Stimulated activated CD4-positive, alpha-beta T cell treated with anti-CD3 and anti-CD28 coated beads, TNF-alpha, amount 100 ng/mL, for 4 hours (primary cell): ENCODE measurements at places on chromosomes 7 and 10.

DNA sequence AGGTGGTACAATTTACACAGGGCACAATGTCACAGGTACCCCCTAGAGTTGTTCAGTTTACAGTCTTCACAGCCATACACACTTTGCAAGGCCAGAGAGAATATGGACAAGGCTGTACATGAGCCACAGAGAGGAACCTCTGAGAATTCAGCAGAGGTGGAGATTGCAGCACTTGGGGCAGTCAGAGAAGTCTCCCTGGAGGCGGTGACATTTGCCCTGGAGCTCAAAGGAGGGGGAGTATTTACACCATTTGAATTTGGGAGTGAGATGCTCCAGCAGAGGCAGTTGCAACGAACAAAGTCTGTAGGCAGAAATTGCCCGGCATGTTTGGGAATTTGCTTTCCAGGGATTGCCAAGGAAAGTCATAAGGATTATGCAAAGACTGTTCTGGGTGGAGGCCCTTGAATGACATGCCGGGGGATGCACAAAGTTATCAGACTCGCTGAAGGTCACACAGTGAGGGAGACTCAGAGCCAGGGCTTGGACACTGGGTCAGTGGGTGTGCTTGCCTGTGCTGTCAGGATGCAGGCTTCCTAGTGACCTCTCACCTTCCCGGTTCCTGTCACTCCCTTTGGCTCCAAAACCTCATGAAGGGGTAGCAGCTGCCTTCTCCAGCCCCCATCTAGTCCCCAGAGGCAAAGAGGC, 160.7 kb upstream of the PCBD1 start:
- no peak for DNase-seq

- no peak for DNase-seq
Observed at GRCh38 chr7:145050415-145050814, 214.6 kb upstream of the TPK1 start.

DNA sequence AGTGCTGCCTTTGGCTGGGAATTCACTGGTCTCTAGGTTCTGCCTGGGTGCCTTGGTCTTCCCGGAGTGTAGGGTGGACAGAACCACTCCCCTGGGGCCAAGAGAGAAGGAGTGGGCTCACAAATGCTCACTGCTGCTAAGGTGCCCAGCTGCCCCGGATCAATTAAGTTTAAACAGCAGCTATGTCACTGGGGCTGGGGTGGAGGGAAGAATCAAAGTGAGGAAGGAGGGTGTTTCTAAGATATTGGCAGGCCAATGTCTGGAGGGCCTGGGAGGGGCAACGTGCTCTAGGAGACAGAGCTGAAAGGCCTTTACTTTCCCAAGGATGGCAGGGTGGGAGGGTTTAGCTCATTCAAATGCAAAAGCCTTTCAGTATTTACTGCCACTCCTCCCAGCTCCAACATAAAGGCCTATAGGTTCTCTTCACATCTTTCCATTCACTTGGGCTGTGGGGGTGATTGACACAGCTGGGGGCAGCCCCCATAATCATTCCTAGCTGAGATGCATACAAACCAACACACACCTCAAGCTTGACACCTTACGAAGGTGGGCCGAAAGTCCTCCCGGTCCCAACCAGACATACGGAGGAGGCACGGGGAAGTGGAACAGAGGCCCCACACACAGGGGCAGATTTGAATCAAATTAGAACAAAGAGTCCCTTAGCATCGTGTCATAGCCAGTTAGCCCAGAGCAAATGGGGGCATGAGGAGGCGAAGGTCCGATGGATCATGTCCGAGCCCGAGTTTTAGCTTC, 108.0 kb upstream of the EFCAB10 start:
- no peak for DNase-seq

DNA sequence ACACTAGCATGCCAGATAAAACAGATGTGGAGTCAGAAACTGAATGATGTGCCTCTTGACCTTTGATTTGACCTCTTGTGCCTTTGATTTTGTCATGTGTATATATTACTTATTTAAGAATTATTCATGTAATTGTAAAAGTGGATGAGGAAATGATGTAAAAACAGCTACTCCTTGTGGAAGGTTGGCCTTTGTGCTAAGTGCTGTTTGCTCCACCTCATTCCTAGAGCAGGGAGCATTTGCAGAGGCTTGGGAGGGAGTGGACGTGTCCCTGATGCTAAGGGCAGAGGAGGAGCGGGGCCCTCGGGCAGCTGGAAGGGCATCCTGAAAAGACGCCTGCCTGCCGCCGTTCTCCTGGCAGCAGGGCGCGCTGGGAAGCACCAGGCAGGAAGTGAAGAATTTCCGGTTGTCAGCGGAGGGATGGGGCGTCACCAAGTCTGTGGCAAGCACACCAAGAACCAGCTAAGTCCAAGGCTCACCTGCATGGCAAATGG, 197.6 kb upstream of the ZNF32 start:
- no peak for DNase-seq

GRCh38 chr10:123132576-123133477, 2.9 kb upstream of the HMX3 start:
- DNase-seq, result peak; percentile 79

DNA sequence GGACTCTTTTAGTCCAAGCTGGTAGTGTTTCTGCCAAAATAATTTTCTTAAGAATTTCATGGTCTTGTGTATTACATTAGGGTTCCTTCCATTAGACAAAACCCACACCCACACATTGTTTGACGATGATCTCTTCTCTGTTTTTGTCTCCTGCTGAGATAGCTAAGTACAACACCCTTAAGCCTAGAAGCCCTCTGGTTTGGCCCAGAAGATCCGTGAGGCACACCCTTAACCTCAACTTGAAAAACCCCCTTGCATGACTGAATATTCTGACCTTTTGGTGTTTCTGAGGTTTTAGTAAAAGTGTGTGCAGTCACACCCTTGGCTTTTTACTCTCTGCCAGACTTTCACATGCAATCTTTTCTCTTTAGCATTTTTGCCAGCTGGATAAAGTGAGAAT, 29.3 kb upstream of the ERCC6 start:
- DNase-seq, result no peak

DNA sequence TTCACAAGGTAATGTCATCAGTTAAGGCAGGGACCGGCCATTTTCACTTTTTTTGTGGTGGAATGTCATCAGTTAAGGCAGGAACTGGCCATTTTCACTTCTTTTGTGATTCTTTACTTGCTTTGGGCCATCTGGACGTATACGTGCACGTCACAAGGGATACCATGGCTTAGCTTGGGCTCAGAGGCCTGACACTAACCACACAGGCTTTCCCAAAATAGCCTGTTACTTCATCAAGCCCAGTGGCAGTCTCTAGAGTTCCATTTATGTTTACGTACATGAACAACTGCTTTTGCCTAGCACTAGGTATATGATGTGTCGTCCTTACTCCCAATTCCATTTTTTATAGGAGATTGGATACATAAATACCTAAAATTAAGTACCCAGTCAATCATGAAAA, 237.9 kb downstream of the C7orf25 start:
- no peak for DNase-seq

DNA sequence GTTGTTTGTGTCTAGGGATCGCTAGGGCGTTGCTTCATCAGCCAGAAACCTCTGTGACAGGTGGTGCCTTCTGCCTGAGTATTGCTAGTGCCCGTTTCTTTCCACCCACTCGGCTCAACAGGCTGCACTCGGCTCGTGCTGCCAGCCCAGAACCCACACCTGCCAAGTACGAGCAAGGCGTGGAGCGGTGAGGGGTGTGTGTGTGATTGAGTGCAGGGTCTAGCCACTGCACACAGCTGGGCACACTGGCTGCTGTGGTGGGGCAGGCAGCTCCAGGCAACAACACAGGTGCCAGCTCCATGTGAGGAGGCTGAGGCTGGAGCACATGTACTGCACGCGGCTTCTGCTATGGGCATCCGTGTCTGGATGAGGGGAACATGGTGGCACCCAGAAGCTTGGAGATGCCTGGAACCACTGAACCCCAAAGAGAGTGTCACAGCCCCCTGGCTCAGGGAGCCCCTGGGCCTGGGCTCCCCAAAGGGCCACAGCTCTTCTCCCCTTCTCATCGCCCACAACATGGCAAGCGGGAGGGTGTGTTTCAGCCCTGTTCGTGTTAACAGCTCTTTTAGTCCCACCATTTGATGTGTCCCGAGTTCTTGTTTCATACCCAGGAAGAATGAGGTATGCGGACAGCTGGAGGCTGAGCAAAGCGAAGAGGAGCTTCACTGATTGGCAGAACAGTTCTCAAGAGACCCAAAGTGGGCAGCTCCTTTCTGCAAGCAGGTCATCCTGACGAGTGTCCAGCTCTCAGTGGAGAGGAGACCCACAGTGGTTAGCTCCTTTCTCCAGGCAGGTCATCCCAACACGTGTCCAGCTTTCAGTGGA, 78.1 kb downstream of the HDAC9 start:
- no peak for DNase-seq

DNA sequence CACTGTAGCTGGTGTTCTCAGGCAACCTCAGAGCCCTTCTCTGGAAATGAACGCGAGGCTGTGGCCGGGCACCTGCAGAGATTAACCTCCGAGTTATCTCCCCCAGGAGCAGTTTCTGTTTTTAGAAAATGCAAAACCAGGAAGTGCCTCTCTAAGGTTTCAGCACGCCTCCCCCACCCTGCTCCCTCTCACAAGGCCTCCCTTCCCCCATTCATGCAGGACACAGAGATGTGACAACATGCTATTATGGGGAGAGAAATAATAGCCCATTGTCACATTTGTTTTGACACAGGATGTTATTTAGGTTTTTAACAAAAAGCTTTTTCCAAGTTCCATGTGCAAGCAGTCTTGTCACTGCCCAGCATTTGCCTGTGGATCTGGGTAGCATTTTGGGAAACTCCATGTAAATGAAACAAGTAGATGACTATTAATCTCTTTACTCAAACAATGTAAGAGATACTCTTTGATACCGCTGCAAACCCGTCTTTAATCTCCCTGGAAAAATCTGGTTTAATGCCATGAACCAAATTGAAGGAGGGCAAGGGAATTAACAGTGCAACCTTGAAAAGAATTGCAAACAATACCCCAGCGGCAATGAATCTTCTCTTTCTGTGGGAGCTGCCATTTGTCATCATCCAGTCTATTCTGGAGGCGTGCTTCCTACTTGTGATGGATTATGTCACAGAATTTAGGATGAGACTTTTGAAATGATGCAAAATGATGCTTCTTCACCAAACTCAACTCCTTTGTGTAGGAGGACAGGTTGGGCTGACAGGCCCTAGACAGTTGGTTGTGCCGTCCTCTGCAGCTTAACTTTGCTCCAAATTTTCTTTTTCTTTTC, 86.5 kb upstream of the NMT2 start:
- DNase-seq, result no peak

DNA sequence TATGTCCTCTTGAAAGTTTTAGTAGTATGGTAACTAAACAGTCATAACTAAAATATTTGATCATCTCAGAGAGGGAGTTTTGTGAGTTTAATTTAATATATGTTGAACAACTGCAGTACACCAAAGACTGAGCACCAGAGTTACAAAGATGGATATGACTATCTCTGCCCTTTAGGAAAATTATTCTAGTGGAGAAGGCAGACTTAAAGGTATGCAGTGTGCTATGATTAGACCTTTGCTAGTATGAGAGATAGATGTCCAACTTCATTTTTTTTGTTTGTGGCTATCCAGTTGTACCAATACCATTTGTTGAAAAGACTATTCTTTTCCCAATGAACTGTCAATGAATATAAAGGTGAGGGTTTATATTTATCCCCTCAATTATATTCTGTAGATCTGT, 33.4 kb downstream of the AKAP9 start:
- DNase-seq, result no peak

DNA sequence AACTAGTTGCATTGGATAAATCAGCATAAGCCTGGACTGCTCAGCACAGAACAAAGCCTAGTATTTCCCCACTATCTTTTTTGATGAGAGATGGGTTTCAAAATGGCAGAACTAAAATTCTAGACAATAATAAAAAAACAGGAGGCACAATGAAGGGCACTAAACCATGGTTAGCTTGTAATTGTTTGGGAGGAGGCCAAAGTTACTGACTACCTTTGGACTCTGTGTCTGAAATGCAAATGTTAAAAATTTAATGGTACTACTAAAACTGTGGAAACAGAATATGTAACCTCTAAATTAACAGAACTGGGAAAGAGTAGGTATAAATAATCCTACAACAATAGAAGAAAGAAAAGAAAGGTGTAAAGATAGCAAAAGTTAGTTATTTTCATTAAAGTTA, 13.0 kb downstream of the ADAM12 start:
- DNase-seq, result no peak
